ENCODE measurements at places on chromosomes 5 and 9. TPM values are rescaled to one million over a fixed set of nuclear protein-coding genes. Genes with fewer than 3 reads are reported as not detected.

FAM114A2 gene
- 9.7 TPM for total RNA-seq

SLC6A18 gene
- total RNA-seq = not detected

- peak; percentile 60 for DNase-seq
These were observed 53.5 kb downstream of the PPP2R2B start for GRCh38 chr5:146825033-146825432.

DNA sequence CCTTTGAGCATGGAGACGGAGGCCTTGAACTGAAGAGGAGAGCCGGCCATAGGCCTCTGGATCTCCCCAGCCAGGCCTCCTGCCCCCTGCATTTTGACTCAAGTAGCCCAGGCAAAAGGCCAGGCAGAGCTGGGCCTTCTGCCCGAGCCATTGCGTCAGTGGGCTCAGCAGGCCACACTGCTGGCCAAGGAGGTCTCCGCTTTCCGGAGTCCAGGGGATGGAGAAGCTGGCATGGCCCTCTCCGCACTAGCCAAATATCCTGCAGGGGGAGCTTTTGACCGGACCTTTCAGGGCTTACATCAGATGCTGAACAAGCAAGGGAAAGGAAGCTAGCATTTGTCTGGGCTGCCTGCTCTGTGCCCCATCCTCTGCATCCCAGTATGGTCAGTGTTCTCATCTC, 386.8 kb downstream of the TRIM36 start:
- DNase-seq = no peak

GRCh38 chr9:98215821-98216220, 23.4 kb upstream of the CORO2A start:
- peak; percentile 74 for DNase-seq

DNA sequence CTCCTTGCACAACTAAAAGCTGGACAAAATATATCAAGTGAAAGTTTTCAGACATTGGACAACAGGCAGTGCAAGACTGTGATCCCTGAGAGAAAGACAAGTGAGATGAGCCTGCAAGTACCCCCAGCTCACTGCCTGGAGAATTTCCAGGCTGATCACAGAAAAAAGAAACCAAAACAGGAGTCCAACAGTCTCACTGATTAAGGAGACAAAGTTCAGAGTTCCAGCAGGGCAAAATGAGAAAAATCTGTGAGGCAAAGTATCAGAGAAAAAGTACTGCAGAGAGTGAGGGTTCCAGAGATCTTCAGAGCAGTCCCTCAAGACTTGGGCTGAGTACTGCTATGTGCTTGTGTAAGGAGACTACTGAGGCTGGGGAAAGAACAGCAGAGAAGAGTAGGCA, 56.0 kb upstream of the PRSS3 start:
- no peak for DNase-seq

- peak; percentile 81 for DNase-seq
These were observed 266.8 kb downstream of the CWC27 start for GRCh38 chr5:65035211-65036206.

- DNase-seq = no peak
These were observed 25.8 kb downstream of the CD180 start for GRCh38 chr5:67170767-67171166.

LCP2 gene
- 0.26 TPM for total RNA-seq

KLF9 gene
- total RNA-seq = 0.98 TPM

DNA sequence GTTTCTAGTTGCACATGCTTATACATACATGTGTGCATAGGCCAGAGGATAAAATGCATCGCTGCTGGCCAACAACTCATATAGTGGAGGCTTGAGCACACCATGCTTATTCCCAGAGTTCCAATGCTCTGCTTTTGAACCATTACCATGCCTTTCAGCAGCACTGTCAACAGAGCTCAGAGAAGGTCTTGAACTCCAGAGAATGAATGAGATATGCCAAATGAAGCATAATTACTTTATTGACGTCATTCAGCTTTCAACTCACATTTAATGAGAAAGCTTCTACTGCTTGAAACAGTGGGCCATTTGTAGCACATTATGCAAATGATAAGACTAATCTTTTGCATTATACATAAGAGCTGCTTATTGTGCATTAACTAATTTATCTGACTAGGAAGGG, 765.3 kb upstream of the GRAMD2B start:
- no peak for DNase-seq

GRCh38 chr9:125153712-125154367, 10.5 kb upstream of the SCAI start:
- DNase-seq = no peak

DNA sequence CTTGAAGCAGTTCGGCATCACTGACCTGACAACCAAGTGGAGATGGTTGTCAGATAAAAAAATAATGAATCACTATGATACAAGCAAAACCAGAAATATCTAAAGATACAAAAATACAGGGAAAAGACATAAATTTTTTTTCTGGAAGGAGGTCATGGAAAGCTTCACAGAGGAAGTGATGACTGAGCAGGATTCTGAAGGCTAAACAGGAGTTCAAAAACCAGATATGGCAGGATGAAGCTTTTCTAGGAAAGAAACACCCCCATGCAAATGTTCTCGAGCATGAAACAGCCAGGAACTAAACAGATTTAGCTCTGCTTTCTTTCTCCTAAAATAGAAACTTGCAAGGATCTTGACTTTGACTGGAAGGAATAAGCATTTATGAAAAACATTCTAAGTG, 60.7 kb upstream of the IFNE start:
- DNase-seq = no peak
